Right kidney (tissue), 9 donors: ENCODE measurements at places on chromosomes 6 and 20.

- no peak for DNase-seq
Observed at GRCh38 chr20:63336232-63336752, 24.9 kb downstream of the CHRNA4 start.

- no peak for DNase-seq
Observed at GRCh38 chr6:45351667-45352066, 23.5 kb downstream of the RUNX2 start.

- no peak for DNase-seq
Observed at GRCh38 chr6:145406783-145407182, 328.5 kb downstream of the EPM2A start.

DNA sequence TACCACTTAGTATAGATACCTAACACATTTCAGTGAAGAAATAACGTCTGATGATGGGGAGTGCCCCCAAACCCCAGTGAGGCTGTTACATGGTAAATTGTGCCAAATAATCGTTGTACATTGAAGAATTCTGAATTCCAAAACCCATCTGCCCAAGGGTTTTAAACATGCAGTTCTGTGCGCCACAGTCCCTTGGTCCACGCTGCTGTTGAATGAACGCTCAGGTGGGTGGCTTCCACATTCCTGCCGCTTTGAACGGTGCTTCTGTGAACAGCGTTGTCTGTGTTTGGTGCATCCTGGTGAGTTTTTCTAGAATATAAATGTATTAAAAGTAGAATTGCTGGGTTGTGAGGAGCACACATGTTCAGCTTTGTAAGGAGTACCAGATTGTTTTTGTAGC is 2.9 kb downstream of the GID8 start:
- no peak for DNase-seq

DNA sequence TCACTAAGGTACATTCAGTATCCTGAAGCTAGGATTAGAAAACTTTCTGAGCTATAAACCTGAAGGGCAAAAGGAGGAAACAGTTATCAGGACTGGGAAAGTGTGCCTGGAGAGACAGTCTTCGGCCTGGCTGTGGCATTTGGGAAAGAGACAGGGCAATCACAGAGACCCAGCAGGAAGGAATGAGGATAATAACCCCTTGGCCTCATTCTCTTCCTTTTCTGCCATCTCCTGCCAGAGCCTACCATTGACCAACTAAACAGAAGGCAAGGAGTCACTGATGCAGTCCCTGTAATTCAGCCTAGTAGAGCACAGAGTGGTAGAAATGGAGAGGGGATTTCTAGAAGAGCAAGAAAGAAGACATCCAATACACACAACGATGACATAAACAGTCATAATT is 359.4 kb downstream of the HDGFL1 start:
- no peak for DNase-seq
